G401 (cell line): ENCODE measurements at places on chromosomes 7 and 10. TPM values are rescaled to one million over a fixed set of nuclear protein-coding genes. Genes with fewer than 3 reads are reported as not detected.

Gene CEP55
- total RNA-seq, result 52.9 and 58.9 TPM in 2 replicates

Gene LIPN
- not detected in 2 replicates for total RNA-seq

Gene IKZF1
- total RNA-seq, result not detected in 2 replicates

Gene NRP1
- 4.0 and 17.1 TPM in 2 replicates for total RNA-seq

Gene MUC12
- not detected in 2 replicates for total RNA-seq

Gene SNCG
- total RNA-seq, result 53.5 and 71.1 TPM in 2 replicates

DNA sequence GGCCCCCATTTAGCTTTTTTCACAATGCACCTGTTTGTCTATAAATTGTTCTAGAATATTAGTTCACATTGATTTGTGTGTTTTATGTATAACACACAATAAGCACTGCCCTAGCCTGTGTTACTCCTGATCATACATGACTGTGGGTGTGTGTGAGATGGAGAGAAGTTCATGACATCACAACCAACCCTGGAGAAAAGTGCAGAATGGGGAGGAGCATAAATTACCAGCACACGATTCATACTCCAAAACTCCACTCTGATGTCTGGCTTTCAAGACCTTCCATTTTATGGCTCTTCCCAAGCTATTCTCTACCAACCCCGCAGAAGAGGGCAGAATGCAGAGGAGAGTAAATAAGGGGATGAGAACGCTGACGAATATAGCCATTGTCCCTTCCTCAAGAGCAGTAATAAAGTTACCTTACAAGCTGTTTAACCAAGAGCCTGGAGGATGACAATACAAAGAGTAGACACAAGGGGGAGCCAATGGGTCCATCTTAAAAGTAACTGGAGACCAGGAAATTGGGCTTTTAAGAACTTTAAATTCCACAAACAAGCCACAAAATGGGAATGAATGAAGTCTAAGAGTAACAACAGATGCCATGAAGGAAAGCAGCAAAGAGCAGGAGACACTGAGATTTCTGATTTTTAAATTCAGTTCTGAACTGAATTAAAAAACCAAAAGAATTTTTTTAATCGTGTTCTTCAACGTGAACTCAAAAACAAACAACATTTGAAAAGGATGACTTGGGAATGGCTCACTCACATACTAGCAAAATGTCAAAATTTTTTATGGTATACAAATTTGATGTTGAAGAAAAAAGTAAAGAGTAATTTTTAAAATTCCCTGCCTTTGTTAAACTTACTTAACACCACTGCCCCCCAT lies 159.6 kb downstream of the PARD3 start:
- peak; percentile 34 for DNase-seq

DNA sequence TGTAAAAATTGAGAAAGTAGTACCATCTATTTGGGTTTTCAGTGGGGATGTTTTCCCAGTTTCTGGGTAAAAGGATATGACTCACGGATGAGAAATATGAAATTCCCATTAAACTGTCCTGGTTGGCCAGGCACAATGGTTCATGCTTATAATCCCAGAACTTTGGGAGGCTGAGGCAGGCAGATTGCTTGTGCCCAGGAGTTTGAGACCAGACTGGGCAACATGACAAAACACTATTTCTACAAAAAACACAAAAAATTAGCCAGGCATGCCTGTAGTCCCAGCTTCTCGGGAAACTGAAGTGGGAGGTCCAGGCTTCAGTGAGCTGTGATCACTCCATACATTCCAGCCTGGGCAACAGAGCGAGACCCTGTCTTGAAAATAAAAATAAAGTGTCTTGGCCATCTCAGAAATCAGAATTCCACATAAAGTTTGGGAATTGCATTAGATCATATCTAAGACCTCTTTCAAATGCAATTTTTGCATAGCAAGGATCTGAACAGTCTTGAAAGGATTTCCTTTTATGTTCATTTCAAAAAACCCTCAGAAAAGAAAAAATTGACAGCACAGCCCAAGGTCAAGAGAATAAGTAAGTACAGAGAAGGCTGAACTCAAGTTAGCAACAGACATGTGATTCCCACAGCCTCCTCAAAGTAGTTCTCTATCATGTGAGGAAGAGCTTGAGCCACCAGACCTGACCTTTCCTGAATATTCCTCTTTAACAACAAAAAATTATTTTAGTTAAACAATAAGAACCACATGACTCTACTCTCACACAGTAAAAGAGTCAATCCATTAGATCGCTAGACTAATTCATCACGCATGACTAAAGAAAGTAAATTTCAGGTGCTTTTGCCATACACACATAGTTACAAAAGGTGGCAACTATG lies 141.5 kb upstream of the CAV2 start:
- no peak for DNase-seq

DNA sequence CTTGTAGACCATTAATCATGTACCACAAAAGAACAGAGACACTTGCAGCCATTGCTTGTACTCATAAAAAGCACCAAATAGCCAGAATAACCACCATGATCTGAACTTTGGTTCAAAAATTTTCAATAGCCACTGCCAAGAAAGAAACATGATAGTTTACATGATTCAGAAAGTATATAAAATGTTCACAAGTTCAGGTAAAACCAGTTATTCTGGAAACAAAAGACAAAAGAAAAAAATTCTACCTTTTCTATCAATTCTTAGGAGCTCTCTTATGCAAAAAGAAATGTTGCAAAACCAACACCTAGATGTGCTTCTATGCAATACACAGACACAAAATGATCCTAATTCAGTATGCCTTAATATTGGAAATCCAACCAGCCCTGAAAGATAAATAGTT lies 108.7 kb downstream of the PCLO start:
- no peak for DNase-seq

DNA sequence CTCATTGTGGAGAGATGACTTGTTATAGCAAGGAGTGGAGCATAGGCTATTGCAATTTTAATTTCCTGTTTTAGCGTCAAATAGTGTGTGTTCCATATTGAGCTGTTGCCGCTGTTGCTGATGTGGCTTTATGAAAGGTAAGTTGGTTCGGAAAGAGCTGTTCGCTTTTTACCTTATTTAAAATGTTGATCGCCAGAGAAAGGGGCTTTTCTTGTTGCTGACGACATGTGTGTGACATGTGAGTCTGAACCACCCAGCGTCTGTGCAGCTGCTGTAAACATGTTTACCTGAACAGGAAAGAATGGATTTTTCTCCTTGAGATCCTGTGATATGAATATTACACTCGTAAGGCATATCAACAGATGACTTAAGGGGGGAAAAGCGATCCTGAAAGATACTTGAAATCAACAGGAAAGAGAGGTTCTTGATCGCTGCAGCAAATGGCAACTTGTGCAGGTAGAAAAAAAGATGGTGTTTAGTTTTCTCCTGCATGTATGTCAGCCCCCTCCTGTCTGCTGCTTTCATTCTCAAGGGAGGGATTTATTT lies 2.5 kb downstream of the ZEB1 start:
- DNase-seq, result peak; percentile 73

DNA sequence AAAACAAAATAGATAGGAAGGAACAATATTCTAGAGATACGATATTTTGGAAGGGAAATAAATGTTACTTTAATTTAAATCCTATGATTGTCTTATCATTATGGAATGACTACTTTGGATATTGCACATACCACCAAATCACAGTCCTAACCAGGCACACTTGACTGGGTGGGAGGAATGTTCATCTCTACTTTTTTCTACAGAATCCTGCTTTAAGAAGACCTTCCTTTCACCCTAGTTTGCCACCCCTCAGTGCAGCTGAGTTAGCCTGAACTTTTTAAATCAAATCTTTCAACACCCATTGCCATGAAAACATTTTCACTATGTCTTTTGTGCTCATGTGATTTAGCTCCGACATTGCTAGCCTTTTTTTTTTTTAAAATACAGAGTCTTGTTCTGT lies 38.1 kb downstream of the RELN start:
- no peak for DNase-seq

DNA sequence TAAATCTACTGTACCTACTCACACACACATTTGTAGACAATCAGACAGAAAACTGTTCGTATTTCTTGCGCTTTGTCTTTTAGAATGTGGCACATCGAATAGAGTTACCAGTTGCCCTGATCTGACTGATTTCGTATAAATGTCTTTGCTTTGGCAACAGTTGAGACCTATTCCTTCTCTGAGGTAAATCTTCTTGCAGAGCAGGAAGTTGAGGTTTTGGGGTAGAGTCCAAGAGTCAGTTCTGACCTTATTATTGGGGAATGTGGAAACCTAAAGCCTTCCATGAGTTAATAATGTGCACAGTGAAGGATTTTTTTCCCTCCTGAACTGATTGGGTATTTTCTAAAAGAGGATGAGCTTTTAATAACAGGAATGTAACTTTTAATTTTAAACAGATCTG lies 135.3 kb downstream of the KIAA1217 start:
- no peak for DNase-seq

DNA sequence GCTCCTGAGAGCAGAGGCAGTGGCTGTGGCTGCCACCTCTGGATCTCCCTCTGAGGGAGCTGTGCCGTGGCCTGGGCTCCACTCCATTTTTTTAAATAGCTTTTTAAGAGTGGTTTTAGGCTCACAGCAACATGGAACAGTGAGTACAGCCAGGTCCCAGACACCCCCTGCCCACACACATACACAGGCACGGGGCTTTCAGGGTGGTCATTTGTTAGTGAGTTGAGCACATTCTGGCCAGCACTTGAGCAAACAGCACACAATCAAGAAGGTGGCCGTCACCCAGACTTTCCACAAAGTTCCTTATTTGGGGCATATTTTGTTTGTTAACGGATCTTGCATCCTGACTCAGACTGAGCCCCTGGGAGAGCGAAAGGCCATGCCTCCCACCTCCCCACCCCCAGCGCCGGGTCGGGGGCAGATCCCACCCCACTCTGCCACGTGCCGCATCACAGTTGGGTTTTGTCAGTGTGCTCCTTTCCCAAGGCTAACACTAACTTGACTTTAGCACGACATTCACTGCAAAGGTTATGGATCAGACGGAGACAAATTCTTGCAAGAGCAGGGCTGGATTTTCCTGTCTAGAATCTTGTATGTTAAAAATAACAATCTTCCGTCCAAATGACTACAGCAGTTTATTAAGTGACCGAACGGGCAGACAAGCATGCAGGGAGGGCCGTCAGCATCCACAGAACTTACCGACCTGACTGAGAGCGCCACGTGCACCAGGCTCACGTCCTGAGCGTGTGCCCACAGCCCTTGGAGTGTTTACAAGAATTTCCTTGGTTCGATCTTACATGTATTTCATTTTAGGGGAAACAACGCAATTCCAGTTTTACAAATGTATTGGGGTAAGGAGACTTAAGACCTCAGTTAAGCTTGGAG lies 156.5 kb upstream of the NPS start:
- DNase-seq, result no peak

- no peak for DNase-seq
Measured at GRCh38 chr10:111146025-111146640, 69.3 kb downstream of the ADRA2A start.

DNA sequence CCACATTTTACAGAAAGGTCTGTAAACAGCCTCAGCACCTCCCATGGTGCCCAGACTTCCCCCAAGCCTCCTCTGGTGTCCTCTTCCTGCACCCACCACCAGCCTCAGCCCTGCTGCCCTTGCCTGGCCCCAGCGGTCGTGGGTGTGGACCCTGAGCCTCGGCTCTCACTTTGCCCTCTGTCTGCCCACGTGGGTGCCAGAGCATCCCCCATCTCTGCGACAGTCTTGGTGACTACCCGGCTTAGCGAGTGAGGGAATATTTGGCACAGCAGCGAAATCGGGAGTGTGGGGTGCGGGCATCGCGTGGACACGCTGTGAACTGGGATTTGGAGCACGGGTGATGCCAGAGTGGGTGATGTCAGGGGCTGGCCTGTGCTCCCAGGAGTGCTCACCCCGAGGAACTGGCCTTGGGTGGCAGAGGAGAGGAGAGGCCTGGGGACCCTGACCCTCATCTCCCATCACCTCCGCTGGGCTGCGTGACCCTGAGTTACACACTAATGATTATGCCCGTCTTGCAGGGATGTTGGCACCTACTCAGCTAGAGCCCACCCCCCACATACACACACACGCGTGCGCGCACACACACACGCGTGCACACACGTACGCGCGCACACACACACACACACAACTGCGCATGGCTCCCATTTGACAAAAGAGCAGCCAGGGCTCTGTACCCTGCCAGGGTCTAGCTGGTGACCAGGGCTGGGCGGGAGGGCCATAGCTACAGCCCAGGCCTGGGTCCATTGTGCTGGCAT lies 8.7 kb downstream of the ELFN1 start:
- no peak for DNase-seq

DNA sequence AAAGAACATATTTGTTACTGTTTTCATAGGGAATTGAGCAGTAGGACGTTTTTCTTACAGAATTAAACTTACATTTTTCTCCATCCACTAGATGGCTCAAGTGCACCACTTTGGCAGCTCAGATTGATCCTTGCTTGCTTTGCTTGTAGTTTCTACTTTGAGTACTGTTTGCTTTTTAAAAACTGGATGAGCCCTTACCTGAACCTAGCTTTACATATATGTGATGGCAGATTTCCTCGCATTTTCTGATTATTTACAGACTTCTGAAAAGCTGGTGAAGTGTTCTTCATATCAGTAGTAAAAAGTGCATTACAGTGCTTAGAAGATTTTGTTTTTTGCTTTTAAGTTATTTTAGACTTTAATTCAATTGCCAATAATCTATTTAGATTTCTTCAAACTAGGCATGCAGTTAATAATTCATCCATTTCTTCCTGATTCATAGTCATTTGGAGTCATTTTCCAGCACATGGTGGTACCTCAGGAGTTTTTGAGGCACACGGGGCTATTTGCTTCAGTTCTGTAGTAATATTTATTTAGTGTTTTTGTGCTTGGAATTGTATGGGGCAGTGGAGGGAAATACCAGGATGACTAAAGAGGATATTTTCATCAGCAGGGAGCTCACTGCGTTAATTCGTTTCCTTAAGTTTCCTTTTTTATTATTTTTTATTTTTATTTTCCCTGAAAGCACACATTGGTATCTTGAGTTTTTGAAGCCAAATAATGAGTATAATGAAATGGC lies 57.3 kb downstream of the MAPK8 start:
- DNase-seq, result peak; percentile 82

GRCh38 chr7:2386964-2387669 lies 16.3 kb upstream of the CHST12 start:
- no peak for DNase-seq

GRCh38 chr10:4431114-4431863 lies 394.7 kb upstream of the AKR1E2 start:
- no peak for DNase-seq
